ENCODE measurements at places on chromosomes 6 and 20. TPM values are rescaled to one million over a fixed set of nuclear protein-coding genes. Genes with fewer than 3 reads are reported as not detected.

DNA sequence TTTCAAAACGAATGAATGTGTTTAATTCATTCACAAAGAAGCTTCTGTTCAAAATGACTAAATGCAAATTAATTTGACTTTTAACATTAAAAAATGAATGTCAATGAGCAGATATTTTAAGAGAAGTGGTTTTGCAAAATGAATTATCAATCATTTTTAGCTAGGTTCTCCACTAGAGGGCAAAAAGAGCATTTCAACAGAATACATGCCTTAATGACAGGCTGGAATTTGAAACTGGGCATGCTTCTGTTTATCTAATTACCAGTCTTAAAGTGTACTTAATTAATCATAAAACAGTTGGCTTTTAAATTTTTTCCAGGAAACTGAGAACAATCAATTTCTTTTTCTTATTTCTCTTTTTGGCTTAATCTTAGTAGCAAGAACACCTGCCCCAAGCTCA is 63.8 kb upstream of the TINAG start:
- peak; percentile 37 for DNase-seq

- no peak for DNase-seq
Measured at GRCh38 chr20:24806705-24807676, 142.1 kb upstream of the CST7 start.

DNA sequence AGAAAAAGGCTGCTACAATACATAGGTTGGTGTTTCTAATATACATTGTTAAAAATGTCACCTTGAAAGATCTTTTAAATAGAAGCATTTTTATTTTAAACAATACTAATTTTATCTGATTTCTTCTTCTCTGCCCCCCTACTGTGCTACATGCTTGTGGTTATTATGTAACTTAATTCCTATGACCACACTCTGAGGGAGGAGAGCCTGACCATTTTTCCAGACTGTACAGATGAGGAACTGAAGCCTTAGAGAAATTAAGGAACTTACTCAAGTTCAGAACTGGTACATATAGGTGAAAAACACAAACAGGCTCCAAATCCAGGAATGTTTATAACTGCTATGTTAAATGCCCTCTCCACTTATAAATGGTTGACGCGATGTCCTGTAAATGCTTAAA is 43.4 kb upstream of the ARHGAP18 start:
- DNase-seq, result peak; percentile 59

DNA sequence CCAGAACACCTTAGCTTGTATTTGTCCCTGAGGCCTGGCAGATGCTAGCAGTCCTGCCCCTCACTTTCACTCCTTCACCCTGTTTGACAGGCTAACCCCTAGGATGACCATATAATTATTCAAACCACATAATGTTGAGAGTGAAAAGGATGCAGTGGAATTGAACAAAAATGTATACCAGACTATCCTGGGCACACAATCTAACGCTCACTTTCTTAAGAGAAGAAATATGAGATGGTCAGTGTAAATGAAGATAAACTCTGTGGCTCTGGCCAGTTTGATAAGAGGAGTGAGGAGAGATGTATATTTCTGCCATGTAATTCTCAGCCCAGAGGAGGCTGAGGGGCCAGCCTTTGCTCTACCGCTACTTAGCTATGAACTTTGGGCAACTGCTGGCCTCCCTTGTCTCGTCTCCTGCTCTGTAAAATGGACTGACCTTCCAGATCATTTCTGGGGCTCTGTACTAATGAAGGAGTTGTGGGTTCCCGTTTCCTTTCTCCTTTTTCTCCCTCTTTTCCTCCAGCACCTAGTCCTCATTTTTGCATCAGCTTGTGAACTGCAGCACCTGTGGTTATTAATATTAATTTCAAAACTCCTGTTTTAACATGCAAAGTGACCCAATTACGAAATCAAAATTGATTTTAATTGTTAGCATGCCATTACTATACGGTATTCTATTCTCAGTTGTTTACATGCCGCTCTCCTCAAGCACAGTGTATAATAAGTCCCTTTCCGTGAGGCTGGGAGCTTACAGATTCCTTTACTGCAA is 92.5 kb upstream of the IYD start:
- DNase-seq, result no peak

DNA sequence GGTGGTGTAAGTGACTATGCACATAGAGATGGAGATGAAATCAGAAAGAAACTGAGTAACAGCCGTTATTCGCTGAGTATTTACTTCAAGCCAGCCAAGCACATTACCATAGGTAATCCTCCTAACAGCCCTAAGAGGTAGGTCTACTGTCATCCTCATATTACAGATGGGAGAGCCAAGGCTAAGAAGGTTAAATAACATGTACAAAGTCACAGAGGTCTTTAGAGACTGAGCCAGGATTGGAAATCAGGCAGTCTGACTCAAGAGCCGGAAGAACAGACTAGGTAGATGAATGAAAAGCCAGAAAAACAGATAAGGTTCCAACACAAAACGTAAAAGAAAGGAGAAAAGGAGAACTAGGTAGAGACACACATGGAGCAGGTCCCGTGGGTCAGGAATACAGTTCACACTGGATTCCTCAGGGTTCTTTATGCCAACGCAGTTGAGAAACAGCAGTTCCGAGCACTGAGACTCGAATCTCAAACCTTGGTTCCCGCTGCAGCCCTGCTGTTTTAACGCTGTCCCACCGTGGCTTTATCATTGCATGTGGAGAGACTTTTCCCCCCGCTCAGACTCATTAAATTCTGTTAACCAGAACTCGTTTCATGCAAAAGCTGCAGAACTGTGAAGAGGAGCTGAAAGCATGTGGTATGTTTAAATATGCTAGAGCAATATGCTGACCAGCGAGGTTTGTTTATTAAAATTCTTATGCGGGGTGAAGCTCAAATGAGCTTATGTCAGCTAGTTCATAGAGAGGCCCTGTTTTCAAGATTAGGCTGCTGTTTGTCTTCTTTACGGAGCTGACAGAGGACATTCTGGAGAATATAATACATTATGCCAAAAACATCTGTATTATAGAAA is 537.9 kb downstream of the CD83 start:
- DNase-seq, result no peak

- DNase-seq, result no peak
Measured at GRCh38 chr6:71280701-71281100, 7.9 kb upstream of the OGFRL1 start.

DNA sequence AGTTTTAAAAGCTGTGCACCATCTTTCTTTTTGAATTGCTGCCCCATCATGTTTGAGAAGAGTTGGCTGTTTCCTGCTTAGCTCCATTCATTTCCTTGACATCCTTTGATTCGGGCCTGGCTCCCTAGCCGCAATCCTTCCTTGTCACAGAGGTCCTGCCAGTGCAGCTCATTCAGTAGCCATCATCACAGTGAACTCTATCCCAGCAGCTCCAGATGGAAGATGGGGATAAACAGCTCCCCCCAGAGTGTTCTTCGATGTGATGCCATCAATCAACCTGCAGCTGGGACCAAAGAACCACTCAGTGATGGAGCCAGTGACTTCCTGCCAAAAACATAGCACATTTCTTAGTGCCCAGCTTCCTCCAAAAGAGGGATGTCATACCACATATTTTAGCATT is 158.8 kb downstream of the FRK start:
- DNase-seq, result no peak

MAPK13 gene
- total RNA-seq, result 4.0 TPM

SLC13A3 gene
- total RNA-seq, result not detected

CTAGE9 gene
- not detected for total RNA-seq

IPCEF1 gene
- total RNA-seq, result 1.6 TPM

WFDC5 gene
- total RNA-seq, result not detected

SIRPD gene
- total RNA-seq, result not detected

TUBE1 gene
- total RNA-seq, result 22.7 TPM

ASIP gene
- total RNA-seq, result not detected

SPATS1 gene
- not detected for total RNA-seq
